ENCODE measurements at places on chromosomes 7 and 10. TPM values are rescaled to one million over a fixed set of nuclear protein-coding genes. Genes with fewer than 3 reads are reported as not detected.

Gene AKR1B15
- 0.22 TPM for total RNA-seq

Gene MAT1A
- total RNA-seq: not detected

Gene CYP3A5
- total RNA-seq: 17.5 TPM

DNA sequence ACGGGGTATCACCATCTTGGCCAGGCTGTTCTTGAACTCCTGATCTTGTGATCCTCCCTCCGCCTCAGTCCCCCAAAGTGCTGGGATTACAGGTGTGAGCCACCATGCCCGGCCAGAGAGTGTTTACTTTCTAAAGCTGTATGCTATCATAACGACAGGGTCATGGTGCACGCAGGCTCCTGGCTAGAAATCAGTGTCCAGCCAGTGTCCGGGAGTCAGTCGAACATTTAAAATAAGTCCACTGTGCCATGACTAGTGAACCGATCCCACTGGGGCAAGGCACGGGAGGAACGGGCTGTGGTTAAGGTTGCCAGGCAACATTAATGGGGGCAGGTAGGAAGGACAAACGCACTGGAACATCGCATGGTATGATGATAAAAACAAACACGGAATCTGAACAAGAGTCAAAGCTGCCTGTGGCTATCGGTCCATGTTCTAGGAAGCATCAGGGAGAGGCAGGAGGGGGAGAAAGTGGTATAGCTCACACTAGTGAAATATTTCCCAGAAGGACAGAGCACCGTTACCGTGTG lies 89.0 kb upstream of the SEPHS1 start:
- H3K4me3 ChIP-seq: no peak overlapping the region
- H3K36me3 ChIP-seq: no peaks in the 10 kb centered on the region
- H3K4me1 ChIP-seq: peaks cover 12% of the 10 kb centered on the region
- peaks cover 37% of the 10 kb centered on the region for H3K27me3 ChIP-seq

- no peaks in the 10 kb centered on the region for H3K27me3 ChIP-seq
- H3K27ac ChIP-seq: no peak overlapping the region
- DNase-seq: no peak
Observed at GRCh38 chr7:148395352-148395811, 195.2 kb upstream of the C7orf33 start.

- DNase-seq: no peak
- H3K36me3 ChIP-seq: no peaks in the 10 kb centered on the region
- H3K4me3 ChIP-seq: no peak overlapping the region
- peaks cover 38% of the 10 kb centered on the region for H3K4me1 ChIP-seq
- H3K27me3 ChIP-seq: no peaks in the 10 kb centered on the region
Observed at GRCh38 chr10:22618078-22618785, 96.1 kb downstream of the PIP4K2A start.

All from tibial nerve (tissue), 4 donors.